Activated CD4-positive, alpha-beta T cell treated with anti-CD3 and anti-CD28 coated beads, Interleukin-10, Interleukin-2, amounts not matched to agents 100 ng/mL and 50 ng/mL, durations not matched to agents 16 hours and 8 hours (primary cell): ENCODE measurements at places on chromosomes 7 and 10.

GRCh38 chr7:131562941-131563340 is 6.5 kb upstream of the PODXL start:
- DNase-seq = no peak

GRCh38 chr10:3874990-3875841 is 90.2 kb upstream of the KLF6 start:
- peak; percentile 71 for DNase-seq

DNA sequence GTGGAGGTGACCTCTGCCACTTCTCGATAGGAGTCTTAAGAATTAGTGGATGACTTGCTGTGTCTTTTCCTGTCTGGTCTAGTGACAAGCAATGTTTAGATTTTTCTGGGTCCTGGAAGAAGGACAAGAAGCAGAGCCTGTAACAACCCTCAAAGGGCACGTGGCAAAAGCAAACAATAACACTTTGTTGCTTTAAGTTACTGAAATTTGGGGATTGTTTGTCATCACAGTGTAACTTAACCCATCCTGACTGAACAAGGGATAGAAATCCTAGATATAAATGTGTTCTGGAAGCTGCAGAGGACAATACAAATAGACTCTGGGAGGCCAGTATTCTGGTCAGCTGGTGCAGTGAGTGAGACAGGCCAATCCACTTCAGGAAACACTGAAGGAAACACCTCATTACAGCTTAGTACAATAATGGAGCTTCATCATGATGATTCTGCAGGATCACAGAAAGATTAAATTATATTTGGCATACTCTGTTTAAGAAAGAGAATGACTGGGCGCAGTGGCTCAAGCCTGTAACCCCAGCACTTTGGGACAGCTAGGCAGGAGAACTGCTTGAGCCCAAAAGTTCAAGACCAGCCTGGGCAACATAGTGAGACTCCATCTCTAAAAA is 23.3 kb downstream of the ENKUR start:
- DNase-seq = no peak

GRCh38 chr7:105672801-105673200 is 91.5 kb upstream of the EFCAB10 start:
- DNase-seq = no peak

DNA sequence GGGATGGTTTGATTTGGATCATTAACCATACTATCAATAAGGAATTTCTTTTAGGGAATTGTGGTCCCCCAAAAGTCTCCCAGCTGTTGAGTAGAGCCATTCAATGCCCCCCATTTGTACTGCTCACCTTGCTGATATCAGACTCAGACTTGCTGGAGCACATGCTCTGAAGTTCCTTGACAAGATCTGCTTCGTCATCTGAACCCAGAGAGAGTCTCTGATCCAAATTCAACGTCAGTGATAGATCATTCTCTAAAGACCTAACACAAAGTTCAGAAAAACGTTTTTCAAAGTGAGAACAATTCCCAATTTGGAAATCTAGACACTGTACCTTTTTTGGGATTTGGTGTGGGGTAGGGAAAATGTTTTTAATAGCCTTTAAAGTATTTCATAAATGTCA is 153.9 kb downstream of the CTTNBP2 start:
- DNase-seq = no peak
